Stimulated activated CD8-positive, alpha-beta memory T cell treated with anti-CD3 and anti-CD28 coated beads, Interleukin-15, amount 100 ng/mL, for 24 hours (primary cell): ENCODE measurements at places on chromosomes 7 and 10.

- DNase-seq: no peak
These were observed 233.5 kb downstream of the CUX1 start for GRCh38 chr7:102050864-102051460.

DNA sequence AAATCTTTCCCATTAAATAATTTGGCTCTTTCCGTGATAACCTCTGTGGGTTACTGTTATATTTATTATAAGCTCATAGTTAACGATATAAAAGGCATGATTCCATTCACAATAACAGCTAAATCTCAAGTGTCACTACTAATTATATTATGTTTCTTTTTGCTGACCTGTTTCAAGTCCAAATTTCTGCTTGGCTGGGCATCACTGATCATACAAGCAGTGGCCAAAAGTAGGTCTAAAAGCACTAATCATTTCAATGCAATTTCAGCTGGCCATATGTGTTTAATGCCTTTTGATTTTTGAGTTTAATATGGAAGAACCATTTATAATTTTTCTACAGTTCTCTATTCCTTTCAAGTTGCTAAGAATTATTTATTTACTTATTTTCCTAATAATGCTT, 110.7 kb downstream of the SEMA3A start:
- no peak for DNase-seq

DNA sequence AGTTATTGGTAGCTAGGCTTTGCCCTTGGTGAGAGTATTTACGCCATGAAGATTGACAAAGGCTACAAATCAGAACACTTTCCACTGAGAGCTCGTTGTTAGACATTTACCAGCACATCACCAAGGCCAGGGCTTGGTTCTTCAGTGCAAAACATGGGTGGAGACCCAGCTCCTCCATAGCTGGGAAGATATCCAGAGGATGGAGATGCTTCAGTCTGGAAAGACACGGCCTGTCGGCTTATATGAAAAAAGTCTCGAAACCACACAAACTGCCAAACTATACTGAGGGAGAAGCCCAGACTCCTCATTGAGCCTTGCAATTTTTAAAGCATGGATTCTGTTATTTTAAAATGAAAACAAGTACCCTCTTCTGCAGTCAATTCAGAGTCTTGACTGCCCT, 83.4 kb upstream of the ANLN start:
- DNase-seq: no peak

DNA sequence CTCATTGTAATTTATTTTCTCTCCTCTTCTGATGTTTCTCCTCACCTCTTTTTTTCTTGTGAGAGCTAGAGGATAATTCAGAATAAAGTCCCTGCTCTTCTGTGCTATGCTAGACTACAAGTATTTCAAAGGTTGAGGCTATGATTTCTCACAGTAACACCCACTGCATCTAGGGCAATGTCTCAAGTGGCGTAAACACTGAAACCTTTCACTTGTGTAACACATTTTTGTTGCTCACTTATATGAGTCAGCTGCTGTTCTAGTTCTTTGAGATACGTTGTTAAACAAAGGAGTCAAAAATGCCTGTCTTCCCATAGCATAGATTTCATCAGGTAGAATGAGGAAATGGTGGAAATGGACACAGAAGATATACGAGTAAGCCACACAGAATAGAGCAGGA, 305.1 kb upstream of the PITRM1 start:
- no peak for DNase-seq

- DNase-seq: no peak
These were observed 1117.8 kb downstream of the GATA3 start for GRCh38 chr10:9172276-9172675.

DNA sequence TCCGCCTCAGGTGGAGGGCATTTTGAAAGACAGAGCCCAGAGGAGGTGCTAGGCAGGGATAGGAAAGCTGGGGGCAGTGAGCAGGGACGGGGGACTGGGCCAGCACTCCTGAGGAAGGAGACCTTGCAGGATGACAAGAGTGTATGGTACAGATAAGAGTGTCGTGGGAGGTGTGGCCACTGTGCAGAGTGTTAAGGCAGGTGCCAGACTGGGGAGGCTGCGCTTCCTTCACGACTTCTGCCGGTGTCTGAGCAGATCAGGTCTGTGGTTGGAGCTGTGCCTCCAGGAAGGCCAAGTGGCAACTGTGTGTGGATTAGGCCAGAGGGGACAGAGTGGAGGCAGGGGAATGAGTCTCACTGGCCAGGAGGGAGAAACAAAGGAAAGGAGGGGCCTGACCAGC, 161.7 kb downstream of the HIBADH start:
- DNase-seq: no peak

GRCh38 chr7:80318081-80318480, 183.4 kb downstream of the GNAI1 start:
- DNase-seq: no peak
